Osteocyte (in vitro differentiated cells): ENCODE measurements at places on chromosomes 16 and 17. TPM values are rescaled to one million over a fixed set of nuclear protein-coding genes. Genes with fewer than 3 reads are reported as not detected.

- H3K36me3 ChIP-seq, result peaks cover 18% of the 10 kb centered on the region
- H3K4me3 ChIP-seq, result peak overlapping the region; percentile 89
These were observed 2.2 kb downstream of the NR1D1 start for GRCh38 chr17:40097931-40098845.

- DNase-seq, result no peak
- H3K4me1 ChIP-seq, result no peaks in the 10 kb centered on the region
- no peak overlapping the region for H3K27ac ChIP-seq
- H3K36me3 ChIP-seq, result no peaks in the 10 kb centered on the region
- no peak overlapping the region for H3K4me3 ChIP-seq
These were observed 51.0 kb upstream of the GPRC5B start for GRCh38 chr16:19935694-19936093.

GRCh38 chr17:33972763-33973162 lies 282.3 kb upstream of the CCL2 start:
- H3K27me3 ChIP-seq, result no peaks in the 10 kb centered on the region
- H3K4me1 ChIP-seq, result no peaks in the 10 kb centered on the region
- no peak for DNase-seq
- no peaks in the 10 kb centered on the region for H3K36me3 ChIP-seq

DNA sequence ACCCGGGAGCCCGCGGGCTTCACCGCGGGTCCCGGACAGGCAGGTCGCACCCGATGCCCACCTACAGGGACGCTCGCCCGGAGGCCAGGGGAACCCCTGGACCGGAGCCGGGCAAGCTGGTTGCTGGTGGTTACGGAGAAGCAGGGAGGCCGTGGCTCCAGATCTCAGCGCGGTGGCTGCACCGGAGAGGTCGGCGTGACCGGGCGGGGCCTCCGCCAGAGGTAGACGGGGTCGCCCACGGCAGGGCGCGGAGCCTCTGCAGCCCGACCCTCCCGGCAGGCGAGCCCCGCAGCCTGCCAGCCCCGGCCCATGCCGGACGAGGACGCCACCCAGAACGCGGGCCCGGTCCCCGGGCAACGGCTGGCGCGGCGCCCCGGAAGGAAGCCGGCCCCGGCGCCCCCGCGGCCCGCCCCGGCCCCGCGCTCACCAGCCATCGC lies 341 bp downstream of the PCYT2 start:
- peak overlapping the region; percentile 78 for H3K4me3 ChIP-seq
- no peak overlapping the region for H3K27ac ChIP-seq
- H3K27me3 ChIP-seq, result no peaks in the 10 kb centered on the region
- peaks cover 18% of the 10 kb centered on the region for H3K36me3 ChIP-seq
- DNase-seq, result no peak
- H3K4me1 ChIP-seq, result peaks cover 9% of the 10 kb centered on the region

GRCh38 chr16:13909872-13910303 lies 10.1 kb upstream of the ERCC4 start:
- H3K4me3 ChIP-seq, result no peak overlapping the region
- no peaks in the 10 kb centered on the region for H3K4me1 ChIP-seq
- DNase-seq, result no peak
- H3K27ac ChIP-seq, result no peak overlapping the region
- peaks cover 43% of the 10 kb centered on the region for H3K27me3 ChIP-seq

DNA sequence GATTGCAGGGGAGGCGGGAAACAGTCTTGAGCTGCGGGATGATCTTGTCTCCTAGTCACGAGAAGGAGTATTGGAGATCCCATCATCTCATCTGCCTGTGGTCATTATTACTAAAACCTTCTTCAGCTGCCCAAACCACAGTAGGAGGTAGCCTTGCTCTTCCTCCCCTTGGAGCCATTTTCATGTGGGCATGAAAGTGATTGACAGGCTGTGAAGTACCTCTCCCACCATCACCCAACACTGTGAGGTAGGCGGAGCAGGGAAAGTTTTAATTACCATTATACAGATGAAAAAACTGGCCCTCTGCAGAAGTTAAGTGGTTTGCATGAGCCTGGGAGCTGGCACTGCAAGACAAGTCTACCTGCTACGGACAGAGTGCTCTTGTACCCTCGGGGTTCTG lies 237.3 kb downstream of the MSI2 start:
- no peak overlapping the region for H3K27ac ChIP-seq
- H3K4me1 ChIP-seq, result peaks cover 7% of the 10 kb centered on the region
- no peak overlapping the region for H3K4me3 ChIP-seq
- no peaks in the 10 kb centered on the region for H3K27me3 ChIP-seq

- H3K27me3 ChIP-seq, result no peaks in the 10 kb centered on the region
- H3K4me1 ChIP-seq, result peaks cover 49% of the 10 kb centered on the region
- no peaks in the 10 kb centered on the region for H3K36me3 ChIP-seq
- H3K4me3 ChIP-seq, result no peak overlapping the region
- DNase-seq, result no peak
These were observed 8.2 kb upstream of the CCL2 start for GRCh38 chr17:34246881-34247280.

DNA sequence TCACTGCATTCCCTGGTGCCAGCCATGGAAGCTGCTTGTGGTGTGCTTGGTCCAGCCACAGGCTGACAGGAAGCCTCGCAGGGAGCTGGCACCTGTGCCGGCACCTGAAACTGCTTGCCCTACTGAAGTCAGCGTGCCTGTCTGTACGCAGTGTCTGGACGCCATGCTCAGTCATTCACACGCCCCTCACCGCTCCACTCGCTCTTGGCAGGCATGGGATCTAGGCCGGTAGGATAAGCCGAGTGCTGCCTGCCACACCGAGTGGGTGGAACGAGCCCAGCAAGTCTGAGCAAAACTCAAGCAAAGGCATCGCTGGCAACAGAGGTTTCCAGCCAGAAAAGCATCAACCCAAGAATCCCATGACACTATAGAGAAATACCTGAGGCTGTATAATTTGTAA lies 350.6 kb downstream of the CDH11 start:
- no peak overlapping the region for H3K4me3 ChIP-seq
- H3K36me3 ChIP-seq, result no peaks in the 10 kb centered on the region
- H3K27me3 ChIP-seq, result no peaks in the 10 kb centered on the region
- DNase-seq, result no peak

DNA sequence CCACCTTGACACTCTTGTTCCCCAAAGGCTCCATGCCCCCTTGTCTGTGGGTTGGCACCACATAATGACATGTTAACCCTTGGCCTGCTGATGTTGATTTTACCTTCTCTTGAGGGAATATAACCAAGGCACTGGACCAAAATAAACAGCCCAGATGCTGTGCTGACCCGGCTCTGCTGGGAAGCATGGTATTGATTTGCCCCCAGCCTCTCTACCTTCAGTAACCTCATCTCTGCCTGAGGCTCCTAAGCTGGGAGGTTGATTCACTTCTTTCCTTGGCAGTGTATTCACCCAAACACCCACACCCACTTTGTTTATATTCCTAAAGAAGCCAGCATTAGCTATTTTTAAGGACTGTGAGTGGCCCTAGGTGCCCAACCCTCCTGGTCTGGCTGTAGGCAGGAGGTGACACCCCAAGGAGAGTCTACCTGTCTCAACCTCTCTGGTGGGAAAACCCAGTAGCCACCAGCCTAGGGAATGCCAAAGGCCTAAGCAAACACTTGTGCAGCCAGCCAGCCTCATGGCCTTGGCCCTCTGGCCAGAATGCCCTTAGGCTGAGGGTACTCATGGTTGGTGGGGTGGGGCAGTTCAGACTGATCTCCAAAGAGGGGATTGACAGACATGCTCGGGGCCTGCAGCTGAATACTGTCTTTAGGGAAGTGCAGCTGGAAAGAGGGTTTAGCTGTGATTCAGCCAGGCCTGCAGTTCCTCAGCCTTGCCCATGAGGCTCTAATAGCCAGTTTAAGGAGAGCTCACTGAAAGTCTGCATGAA lies 42.7 kb downstream of the GNAO1 start:
- H3K4me3 ChIP-seq, result no peak overlapping the region
- no peaks in the 10 kb centered on the region for H3K36me3 ChIP-seq
- peaks cover 3% of the 10 kb centered on the region for H3K4me1 ChIP-seq
- H3K27me3 ChIP-seq, result peaks cover 20% of the 10 kb centered on the region

GRCh38 chr17:63621229-63621683 lies 961 bp upstream of the MAP3K3 start:
- peaks cover 4% of the 10 kb centered on the region for H3K27me3 ChIP-seq
- no peaks in the 10 kb centered on the region for H3K36me3 ChIP-seq
- peak overlapping the region; percentile 85 for H3K4me3 ChIP-seq
- H3K4me1 ChIP-seq, result peaks cover 31% of the 10 kb centered on the region
- peak overlapping the region; percentile 57 for H3K27ac ChIP-seq

DNA sequence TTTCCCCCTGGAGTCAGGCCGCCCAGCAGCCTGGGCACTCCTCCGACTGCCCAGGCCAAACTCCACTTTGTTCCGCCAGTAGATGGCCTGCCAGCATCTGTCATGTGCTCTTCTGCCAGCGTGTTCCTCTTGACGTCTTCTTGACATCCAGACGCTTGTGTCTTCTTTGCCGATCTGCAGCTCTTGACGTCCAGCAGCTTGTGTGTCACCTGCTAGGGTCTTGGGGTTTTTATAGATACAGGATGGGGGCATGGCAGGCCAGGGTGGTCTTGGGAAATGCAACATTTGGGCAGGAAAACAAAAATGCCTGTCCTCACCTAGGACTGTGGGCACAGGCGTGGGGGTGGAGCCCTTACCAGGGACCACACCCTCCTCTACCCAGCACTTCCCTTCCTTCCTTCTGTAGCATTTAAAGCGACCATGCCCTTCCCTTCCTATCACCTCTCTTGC lies 88.7 kb downstream of the BMERB1 start:
- H3K27ac ChIP-seq, result no peak overlapping the region
- H3K27me3 ChIP-seq, result no peaks in the 10 kb centered on the region
- peaks cover 31% of the 10 kb centered on the region for H3K4me1 ChIP-seq
- no peak for DNase-seq

DNA sequence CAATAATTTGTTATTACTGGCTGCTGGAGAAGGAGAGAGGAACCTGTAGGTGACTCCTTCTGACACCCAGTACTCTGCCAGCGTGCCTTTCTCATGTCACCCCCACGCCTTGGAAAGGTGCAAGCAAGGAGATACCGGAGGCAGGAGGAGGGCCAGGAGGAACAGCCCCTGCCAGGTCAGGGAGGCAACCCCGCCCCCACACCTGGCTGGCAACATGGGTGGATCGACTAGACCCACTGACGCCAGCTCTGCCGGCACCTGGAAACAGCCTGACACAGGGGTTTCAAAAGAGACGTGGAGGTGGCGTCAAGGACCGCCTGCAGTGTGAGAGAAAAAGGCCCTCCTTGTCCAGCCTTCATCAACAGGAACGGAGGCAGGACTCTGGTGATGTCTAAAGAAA lies 62.3 kb downstream of the CYB5B start:
- H3K36me3 ChIP-seq, result no peaks in the 10 kb centered on the region
- DNase-seq, result no peak
- peaks cover 30% of the 10 kb centered on the region for H3K4me1 ChIP-seq
- no peaks in the 10 kb centered on the region for H3K27me3 ChIP-seq
- no peak overlapping the region for H3K4me3 ChIP-seq

GRCh38 chr17:14923981-14924380 lies 341.1 kb downstream of the PMP22 start:
- H3K27me3 ChIP-seq, result no peaks in the 10 kb centered on the region
- H3K36me3 ChIP-seq, result no peaks in the 10 kb centered on the region
- peaks cover 15% of the 10 kb centered on the region for H3K4me1 ChIP-seq
- H3K4me3 ChIP-seq, result no peak overlapping the region

GRCh38 chr16:13727943-13728342 lies 192.0 kb upstream of the ERCC4 start:
- H3K36me3 ChIP-seq, result no peaks in the 10 kb centered on the region
- no peak overlapping the region for H3K4me3 ChIP-seq
- no peaks in the 10 kb centered on the region for H3K27me3 ChIP-seq

PAGR1 gene
- 26.4 and 29.1 TPM in 2 replicates for total RNA-seq

MFAP4 gene
- total RNA-seq, result 73.4 and 85.8 TPM in 2 replicates

MMP25 gene
- 3.0 and 3.6 TPM in 2 replicates for total RNA-seq

ALOX12B gene
- total RNA-seq, result not detected in 2 replicates

PDILT gene
- total RNA-seq, result not detected in 2 replicates

ZNF747 gene
- total RNA-seq, result 4.3 and 4.8 TPM in 2 replicates
